IPS DF 19.7 (cell line): ENCODE measurements at places on chromosomes 4 and X.

DNA sequence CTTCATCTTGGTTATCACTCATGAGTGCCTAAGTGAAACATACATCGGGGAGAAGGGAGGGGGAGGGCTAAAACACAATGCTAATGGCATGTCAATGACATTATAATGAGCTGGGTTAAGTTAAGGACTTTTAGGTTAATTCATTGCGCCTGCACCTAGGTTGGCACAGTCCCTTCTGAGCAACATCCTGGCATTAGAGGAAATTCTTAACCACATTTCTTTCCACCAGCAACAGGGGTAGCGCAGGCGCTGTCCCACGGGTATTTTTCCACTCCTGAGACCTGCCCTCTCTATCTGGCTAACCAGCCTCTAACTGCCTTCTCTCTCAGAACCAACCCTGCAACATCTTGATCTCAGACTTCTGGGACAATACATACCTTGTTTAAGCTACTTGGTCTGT is 39.0 kb upstream of the PROM1 start:
- no peak for DNase-seq

DNA sequence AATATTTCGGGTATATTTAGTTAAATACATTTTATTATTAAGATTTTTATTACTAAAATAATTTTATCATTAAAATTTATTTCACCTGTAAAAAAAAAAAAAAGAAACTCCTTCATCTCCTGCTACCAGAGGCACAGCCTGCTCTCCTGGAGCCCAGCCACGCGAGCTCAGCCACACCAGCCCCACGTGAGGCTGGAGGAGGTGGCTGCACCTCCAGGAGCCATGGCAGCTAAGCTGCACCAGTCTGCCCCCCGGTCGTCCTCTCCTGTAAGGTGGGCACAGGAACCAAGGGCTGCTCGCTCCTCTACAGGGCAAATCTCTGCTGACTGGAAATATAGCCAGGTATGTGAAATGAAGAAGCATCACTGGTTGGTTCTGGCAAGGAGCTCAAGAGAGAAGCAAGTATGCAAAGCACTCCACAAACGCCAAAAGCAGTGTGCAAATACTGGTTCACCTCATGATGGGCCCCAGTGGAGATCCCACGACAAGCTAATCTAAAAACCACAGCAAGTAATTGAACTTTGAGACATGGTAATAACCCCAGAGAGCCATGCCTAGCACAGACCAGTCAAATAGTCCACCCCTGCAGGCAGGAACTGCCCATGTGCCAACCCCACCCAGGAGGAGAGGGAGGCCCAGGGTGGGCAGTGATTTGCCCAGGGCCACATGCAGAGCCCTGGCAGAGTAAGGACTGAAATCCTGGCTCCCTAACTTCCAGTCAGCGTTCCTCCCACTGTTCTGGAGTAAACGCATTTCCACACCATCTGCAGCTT is 90.1 kb downstream of the WFS1 start:
- no peak for DNase-seq

DNA sequence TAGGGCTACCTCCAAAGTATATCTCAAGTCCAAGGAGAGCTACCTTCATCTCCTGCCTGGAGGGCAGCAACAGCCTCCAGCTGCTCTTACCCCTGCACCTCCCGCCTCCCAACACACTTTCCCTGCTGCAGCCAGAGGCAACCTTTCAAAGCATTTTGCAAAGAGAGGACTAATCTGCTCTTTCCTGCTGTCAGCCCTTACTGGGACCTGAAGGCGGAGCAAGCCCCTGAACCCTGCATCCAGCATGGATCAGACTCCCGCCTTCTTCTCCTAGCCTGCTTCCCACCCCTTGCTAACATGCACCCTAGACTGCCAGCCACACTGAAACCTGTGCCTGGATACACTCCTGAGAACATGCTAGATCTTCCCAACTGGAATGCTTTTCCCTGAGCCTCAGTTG is 37.7 kb upstream of the VMA21 start:
- no peak for DNase-seq

DNA sequence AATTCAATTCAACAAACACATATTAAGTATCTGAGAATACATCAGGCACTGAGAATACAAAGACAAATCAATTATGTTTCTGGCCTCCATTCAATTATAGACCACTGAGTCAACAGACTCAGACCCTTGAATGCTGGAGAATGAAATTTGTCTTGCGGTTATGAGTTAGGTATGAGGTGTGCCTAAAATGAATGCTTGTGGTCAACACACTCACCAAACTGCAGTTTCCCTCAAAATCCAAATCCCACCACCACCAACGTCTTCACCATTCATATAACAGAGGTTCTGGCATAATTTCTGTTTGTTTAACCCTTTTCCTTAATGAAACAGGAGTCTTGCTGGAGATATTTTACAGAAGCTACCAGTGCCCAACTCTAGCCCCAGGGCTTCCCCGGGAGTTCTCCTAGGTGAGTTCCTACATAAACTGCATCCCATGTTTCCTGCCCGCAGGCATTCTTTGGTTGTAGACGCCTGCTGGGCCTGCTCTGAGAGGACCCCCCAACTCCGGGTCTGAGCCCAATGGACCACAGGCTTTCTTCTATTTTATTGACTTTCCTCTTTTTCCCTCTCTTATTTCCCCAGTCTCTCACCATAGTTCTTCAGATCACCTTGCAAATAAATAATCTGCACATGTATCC is 119.2 kb downstream of the DDX53 start:
- no peak for DNase-seq

DNA sequence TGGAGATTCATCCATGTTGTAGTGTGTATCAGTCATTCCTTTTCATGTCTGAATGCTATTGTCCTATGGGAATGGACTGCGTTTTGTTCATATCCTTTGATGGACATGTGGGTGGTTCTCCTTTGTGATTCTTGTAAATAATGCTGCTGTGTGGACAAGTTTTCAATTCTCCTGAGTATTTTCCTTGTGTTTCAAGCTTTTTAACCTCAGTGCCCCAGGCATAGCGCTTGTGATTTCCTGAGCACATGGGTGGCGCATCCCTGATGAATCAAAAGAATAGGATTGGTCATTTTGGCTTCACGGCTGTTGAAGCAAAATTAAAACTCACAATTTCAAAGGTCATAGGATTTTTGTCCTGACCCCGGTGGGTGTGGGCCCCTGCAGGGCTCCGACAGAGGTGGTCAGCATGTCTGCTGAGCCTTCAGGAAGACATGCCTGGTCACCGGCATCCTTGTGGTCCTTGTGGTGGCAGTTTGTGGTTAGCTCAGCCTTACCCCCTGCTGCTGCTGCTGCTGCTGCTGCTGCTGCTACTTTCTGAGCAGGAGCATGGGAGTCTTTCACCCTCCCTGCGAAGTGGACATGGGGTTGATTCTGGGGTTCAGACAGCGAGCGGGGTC is 30.0 kb downstream of the SHROOM2 start:
- DNase-seq = no peak

GRCh38 chr4:173652283-173652931 is 122.4 kb upstream of the HAND2 start:
- DNase-seq = no peak

- DNase-seq = no peak
These were observed 147.1 kb downstream of the GLRA2 start for GRCh38 chrX:14676431-14676830.

- no peak for DNase-seq
These were observed 40.8 kb upstream of the CLDN24 start for GRCh38 chr4:183362916-183363542.

- DNase-seq = no peak
These were observed 39.7 kb upstream of the SPRY1 start for GRCh38 chr4:123356921-123357320.

- no peak for DNase-seq
These were observed 24.0 kb downstream of the ASB9 start for GRCh38 chrX:15245896-15246295.

DNA sequence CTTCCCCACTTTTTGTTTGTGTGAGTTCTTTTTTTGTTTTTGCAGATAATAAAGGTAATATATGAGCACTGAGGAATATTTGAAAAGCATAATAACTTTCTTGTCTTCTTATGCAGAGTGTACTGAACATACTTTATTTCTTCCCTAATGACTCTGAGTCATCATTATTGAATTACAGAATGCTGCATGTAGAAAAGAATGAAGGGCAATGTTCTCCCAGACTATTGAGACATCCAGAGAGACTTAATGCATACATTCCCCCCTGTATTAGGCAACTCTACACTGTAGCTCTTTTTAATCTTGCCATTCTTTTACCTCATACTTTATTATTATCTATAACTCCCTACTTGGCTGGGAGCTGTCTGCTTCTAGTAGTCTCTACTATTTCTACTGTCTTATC is 240.5 kb upstream of the ANKRD50 start:
- no peak for DNase-seq

DNA sequence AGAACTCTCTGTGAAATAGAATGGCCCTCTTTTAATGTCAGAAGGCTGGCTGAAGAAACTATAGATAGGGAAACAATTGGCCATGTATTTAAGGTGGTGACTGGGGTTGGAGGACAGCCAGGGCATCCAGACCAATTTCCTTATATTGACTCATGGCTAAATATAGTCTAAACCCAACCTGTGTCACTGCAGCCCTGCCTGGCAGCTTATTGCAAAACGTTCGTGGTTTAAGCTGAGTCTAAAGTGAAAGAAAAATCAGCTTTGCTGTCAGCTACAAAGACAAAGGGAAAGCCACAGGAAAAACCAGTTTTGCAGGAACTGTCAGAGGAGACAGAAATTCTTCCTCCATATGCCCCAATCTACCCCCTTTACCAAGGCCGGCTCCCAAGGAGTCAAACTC is 902.8 kb upstream of the NDST4 start:
- no peak for DNase-seq

DNA sequence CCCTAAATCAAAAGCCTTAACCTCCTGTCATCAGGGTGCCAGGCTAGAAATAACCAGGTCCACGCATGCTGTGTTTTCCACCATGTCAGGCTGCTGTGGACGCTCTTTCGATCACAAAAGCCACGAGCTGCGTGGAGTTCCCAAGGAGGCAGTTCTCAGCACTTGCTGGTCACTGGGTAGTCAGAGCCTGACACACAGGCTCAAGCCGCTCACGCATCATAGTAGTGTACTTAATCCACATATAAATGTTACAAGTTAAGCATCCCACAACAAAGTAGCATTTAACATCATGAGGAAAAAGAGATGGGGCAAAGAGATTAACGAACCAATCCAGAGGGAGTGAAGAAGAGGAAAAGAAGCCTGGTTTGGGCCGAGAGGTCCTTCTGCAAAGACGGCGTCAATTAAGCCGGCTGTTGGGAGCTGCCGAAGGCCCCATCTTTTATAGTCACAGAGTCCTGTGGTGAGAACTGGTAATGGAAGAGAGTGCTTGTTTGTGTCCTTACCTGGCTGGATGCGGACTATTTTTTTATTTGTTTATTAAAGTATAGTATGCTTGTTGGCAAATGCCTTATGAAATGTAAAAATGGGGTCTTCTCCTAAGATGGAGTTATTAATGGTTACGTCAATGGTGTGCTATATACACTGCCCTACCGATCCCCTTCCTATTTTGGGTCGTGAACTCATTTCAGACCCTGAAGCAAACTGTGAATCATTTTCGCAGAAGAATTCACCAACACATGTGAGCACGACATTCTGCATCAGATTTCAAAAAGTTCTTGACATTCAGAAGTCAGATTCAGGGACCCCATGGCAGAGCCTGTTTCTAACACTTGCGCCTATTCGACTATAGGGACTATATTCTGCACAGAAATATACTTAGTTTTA is 675 bp downstream of the PRIMPOL start:
- no peak for DNase-seq

GRCh38 chrX:115372152-115372551 is 82.6 kb downstream of the LUZP4 start:
- DNase-seq = peak; percentile 9
